Fibroblast of skin of back (primary cell): ENCODE measurements at places on chromosomes 4 and X.
A peak's percentile ranks its signal among the peaks of the same experiment; 100 is the strongest.

GRCh38 chrX:70190225-70190624 lies 12.9 kb downstream of the DGAT2L6 start:
- DNase-seq: no peak

DNA sequence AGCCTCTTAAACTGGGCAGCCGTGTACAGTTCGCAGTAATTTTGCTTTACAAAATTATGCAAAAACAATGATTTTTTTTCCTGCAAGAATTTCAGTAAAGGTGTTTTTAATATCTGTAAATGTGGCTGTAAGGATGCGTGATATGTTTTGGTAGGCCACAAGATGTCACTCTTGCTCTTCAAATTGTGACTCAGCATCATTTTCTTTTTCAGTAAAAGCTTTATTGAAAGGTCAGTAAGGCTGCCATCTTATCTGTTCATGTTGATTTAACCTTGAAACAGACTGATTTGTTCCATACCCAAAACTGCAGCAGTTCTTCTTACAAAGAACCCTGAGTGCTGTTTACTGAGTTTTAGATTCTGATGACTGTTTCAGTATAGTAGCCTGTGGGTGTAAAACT lies 39.9 kb downstream of the TXLNG start:
- DNase-seq: peak; percentile 42

DNA sequence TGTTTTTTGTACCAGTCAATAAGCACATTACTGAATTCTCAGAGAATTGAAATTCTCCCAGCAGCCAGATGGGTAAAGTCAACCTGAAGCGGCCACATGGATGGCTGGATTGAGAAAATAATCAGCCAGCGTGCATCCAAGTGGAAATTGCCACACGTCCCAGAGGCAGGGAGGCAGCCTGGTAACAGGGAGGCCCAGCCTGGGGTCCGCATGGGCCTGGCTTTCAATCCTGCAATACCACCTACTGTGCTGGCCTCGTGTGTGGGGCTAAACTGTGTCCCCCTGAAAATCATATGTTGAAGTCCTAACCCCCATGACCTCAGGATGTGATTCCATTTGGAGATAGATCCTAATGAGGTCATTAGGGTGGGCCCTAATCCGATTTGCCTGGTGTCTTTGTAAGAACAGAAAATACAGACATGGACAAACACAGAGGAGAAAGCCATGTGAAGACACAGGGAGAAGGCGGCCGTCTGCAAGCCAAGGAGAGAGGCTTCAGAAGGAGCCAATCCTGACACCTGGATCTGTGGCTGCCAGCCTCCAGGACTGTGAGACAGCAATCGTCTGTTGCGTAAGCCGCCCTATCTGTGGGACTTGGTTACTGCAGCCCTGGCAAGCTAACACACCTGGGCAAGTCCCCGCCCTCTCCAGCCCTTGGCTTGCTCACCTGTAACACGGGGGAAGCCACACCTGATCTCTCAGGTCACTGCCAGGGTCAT lies 90.3 kb downstream of the JAKMIP1 start:
- DNase-seq: no peak

DNA sequence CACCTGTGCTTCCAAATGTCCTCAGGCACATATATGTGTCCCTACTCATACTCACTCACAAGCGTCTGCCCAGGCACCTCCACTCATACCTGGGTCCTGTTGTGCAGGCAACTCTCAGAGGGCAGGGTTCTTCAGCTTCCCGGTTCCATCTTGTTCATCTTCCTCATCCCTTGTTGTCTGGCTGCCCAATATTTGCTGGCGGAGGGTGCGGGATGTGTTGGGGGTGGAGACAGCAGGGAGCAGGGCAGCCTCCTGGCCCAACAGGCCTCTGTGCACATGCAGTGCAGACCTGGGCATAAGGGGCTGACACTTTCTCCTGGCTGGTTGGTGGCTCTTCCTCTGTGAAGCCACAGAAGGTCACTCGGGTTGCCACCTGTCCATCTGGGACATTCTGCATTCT lies 32.1 kb downstream of the NBDY start:
- no peak for DNase-seq

DNA sequence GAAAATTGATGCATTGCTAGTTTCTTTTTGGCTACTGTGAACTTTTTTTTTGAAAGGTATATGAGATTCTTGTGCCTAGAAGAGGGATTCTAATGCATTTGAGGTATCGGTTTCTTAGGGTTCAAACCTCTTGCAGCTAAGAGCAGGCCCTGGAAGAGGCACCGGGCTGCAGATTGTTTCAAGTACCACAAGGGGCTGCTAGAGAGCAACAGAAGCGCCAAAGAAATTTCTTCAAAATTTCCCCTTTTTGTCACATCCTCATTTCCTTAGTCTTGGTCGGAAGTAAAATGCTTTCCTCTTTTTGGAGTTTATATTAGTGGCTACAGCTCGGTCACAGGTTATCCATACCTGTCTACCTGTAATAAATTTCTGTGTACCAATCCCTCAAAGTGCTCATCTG lies 89.8 kb downstream of the PDGFRA start:
- peak; percentile 43 for DNase-seq

- DNase-seq: no peak
Measured at GRCh38 chr4:127777487-127777886, 4.6 kb upstream of the HSPA4L start.
